ENCODE measurements at places on chromosomes 4 and X. TPM values are rescaled to one million over a fixed set of nuclear protein-coding genes. Genes with fewer than 3 reads are reported as not detected.

- DNase-seq, result no peak
These were observed 23.3 kb upstream of the ANTXR2 start for GRCh38 chr4:80096175-80096850.

SORCS2 gene
- polyA plus RNA-seq, result 3.6 TPM

SLC39A8 gene
- 8.0 TPM for polyA plus RNA-seq

DNA sequence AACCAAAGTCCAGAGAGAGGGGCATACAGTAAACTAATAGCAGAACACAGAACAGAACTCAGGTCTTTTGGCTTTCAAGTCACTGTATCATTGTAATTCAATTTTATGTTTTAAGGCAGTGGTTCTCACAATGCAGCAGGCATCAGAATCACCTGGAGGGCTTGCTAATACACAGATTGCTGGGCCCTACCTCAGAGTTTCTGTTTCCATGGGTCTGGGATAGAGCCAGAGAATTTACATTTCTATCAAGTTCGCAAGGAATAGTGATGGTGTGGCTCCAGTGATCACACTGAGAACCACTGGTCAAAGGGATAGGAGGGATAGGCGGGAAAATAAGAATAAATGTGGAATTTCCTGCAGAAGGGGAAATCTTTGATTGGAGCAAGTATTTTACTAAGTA is 36.7 kb downstream of the LANCL3 start:
- DNase-seq, result no peak

DNA sequence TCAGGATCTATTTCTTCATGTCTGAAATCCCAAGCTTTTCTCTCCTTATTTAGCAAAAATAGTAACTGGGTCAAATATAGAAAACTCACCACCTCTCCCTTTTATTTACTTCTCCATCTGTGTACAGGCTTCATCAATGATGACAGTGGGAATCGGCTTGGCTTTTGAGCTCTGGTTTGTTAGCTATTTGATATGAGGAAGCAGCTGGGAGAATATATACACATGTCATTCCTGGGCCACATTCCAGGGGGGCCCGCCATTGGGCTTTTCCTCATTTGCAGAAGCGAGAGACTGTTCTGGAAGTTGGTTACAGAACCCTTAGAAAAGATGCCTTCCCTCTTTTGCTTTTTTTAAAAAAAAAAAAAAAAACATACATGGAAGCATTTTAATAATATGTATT is 107.4 kb upstream of the F9 start:
- DNase-seq, result peak; percentile 2

NAA10 gene
- polyA plus RNA-seq, result 73.6 TPM

- peak; percentile 7 for DNase-seq
These were observed at the start of gene NDST4 for GRCh38 chr4:115113506-115114106. Gene NDST4, minus strand, starts transcription at chr4:115113620. Its CDS starts 36,584 bp downstream, at chr4:115077036.

DNA sequence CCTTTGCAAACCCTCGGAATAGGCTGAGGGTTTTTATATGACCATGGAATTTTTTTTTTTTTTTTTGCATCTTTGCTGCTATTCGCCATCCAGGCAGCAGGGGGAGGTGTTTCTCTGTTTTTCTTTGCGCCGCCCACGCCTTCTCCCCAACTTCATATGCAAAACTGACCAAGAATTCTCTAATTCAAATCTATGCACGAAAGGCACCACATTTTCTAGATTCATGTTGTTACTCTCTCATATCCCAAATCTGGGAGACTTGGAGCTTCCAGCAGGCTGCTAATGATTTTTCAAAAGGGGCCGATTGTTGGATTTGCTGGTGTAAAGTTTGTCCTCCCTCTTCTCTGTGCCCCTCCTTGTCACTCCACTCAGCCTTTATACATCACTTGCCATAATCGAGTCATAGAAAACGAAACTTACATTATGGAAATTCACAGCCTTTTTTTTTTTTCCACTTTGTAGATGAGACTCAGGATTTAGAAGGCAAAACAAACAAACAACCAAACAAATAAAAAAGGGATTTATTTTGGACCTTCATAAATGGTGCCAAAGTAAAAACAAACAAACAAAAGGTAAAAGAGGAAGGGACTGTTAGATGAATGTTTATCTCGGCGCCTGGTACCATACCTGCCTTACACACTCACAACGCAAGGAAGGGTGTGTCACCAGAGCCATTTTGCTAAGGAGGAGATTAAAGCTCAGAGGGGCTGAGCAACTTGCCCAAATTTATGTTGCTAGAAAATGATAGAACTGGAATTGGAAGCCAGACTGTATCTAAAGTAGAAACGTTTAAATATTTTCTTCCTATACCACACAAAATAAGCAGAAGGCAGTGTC is 29.3 kb upstream of the BOD1L1 start:
- peak; percentile 66 for DNase-seq

CHIC2 gene
- polyA plus RNA-seq, result 25.9 TPM

DCHS2 gene
- 1.2 TPM for polyA plus RNA-seq

DNA sequence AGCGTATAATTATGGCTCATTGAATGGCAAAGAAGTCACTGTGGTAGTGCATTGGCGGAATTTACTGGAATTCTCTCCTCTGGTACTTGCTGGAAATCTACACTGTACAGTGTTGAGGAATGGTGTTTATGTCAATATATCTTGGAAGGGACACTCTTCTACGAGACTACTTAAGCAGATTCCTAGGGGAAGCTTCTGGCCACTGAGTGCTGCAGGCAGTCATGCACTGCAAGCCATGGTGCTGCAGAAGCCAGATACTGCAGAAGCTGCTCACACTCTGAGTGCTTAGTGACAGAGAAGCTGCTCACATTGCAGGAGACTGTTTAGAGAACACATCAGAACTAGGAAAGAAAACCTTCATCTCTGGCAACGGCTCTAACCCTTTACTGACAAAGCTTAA is 725.0 kb downstream of the CCSER1 start:
- no peak for DNase-seq

ERAS gene
- 0.27 TPM for polyA plus RNA-seq

CLCN4 gene
- polyA plus RNA-seq, result 1.9 TPM

GRCh38 chr4:118760092-118760491 is 74.9 kb downstream of the METTL14 start:
- no peak for DNase-seq

DNA sequence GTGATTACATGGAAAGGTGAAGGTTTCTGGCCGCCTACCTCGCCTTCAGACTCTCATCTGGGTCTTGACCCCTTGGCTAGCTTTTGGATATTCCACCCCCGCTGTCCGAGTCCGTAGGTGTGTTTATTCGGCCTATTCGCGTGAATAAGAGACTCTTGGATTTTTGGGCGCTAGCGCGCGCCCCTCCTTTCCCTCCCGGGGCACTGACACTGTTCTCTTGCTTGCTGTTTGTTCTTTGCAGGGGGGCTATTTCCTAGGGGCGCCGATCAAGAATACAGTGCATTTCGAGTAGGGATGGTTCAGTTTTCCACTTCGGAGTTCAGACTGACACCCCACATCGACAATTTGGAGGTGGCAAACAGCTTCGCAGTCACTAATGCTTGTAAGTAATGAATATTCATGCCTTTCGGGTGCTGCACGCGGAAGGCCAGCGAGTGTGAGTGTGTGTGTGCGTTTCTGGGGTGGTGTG is 932 bp downstream of the GRIA2 start:
- DNase-seq, result no peak

DNA sequence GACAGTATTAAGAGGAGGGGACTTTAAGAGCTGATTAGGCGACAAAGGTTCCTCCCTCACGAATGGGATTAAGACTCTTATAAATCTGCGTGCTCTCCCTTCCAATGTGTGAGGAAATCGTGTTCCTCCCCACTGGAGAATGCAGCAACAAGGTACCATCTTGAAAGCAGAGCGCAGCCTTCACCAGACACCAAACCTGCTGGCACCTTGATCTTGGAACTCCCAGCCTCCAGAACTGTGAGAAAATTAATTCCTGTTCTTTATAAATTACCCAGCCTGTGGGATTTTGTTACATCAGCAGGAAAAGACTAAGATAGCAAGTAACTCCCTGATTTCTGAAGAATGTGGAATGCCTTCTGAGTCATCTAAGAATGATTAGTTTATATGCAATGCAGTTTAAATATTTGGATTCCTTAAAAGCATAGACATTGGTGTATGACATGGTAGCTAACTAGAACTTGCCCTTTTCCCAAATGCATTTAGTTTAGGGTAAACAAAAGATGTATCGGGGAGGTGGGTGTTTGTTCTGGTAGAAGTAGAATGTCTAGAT is 86.1 kb downstream of the USP46 start:
- no peak for DNase-seq

Measured in large intestine (tissue), 12 donors.